ENCODE measurements at places on chromosomes 7 and 10.

DNA sequence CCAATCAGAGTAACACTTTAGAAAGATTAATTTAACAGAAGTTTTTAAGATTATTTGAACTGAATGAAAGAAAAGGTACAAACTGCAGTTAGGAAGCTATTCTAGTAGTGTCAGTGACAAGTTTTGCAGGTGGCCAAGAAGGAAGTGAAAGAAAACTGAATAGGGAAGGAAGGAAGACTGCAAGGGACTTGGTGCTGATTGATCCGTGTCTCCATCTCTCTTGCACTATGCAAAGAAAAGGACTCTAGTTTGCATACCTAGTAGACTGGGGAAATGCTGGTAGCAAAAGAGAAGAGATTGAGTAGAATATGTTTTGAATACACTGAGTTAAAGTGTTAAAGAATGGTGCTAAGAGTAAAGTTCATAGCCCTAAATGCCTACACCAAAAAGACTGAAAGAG is 33.0 kb downstream of the OR6V1 start:
- DNase-seq = no peak

DNA sequence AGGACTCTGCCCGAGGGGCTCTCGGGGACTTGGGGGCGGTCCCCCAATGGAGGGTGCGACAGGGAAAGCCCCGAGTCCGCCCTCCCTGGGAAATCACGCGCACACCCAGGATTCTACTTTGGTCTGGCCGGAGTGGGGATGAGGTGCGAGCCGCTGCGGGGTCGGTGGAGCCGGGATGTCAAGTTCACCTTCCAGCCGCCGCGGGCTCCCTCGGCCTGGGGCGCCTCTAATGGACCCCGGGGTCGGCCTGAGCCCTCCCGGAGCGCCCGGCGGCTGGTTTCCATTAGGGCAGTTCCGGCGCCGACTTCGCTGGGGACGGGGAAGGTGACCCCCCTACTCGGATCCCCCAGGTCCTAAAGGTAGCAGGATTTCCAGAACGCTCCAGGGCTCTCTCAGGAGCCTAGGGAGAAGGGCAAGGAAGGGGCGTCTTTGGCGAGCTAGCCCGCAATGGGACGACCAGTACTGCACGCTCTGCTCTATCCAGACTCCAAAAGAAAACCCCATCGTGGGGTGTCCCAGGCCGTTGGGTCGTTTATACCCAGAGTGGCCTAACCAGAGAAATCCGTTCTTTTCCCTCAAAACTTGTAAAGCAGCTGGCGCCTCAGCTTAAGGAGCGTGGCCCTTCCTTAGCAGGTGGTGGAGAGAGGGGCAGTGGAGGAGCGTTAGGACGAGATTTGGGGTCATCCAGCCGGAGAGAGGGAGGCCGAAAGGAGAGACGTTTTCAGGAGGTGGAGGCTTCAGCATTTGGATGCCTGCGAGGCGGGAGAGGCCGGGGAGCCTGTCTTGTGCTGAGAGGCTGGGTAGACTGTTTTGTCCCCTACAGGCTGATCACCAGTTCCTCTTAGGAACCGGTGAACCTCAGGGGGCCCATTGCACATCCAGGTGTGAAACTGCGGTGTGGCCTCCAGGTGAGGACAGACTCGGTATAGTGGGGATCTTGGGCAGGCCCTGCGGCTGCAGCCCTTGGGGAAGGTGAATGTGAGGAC is 860 bp upstream of the WDR86 start:
- DNase-seq = no peak

DNA sequence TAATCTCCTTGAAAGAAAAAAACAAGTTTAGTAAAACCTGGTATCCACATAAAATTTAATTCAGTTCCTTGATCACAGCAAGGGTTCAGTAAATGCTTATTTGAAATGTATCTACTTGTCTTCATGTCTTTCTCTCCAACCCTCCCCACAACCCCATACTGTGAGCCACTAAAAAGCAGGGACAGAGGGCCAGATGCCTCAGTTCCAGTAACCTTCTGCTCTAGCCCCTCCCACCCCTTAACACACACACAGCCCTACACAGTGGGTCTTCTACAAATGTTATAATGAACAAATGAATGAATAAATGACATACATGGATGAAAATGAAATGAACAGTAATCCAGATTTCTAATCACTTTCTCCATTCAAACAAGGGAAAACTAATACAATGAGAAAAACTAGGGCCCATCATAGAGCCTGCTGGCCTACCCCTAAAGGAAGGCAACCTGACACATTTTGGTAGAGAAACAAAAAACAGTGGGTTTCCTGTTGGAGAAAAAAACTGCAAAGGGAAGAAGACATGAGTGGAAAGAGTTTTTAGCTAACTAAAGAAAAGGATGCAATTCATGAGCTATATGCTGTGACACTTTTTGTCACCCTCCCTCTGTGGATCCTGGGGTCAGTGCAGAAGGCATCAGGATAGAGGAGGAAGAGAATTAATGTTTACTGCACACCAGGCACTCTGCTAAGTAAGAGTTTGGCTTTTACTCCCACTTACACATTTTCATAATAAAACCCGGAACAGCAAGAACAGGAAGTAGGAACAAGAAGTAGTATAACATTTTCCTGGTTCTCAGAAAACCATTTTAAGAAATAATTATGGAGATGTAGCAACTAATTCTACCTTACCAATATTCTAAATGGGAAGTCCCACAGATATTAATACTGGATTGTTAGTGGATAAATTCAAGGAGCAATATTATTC is 38.1 kb downstream of the ELMO1 start:
- no peak for DNase-seq

GRCh38 chr7:45631569-45631968 is 57.4 kb downstream of the ADCY1 start:
- no peak for DNase-seq

DNA sequence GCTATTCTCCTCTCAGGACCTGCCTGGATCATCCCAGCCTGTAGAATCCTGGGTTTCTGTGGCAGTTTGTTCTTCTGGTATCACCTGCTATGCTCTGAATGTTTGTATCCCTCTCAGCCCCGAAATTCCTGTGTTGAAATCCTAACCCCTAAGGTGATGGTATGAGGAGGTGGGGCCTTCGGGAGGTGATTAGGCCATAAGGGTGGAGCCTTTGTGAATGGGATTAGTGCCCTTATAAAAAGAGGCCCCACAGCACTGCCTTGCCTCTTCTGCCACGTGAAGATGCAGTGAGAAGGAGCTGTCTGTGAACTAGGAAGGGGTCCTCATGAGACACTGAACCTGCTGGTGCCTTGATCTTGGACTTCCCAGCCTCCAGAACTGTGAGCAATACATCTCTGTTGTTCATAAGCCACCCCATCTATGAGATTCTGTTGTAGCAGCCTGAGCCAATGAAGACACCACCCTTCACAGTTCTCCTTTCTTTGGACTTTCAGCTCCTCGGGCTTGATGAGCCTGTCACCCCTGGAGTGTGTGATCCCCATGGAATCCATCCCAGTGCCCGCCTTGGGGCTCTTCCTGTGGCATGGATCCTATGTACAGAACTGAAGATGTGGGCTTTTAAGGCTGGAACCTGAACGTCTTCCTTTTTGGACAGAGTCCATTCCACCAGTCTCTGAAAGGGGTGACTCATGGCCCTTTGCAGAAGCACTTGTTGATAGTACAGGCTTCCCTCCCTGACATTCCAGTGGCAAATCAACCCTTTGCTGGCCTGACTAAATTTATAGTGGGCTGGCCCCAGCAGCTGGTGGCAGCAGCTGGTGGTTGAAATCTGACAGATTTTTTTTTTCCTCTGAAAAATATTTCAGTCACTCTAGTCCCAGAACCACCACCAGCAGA is 138.0 kb downstream of the TACC2 start:
- no peak for DNase-seq

DNA sequence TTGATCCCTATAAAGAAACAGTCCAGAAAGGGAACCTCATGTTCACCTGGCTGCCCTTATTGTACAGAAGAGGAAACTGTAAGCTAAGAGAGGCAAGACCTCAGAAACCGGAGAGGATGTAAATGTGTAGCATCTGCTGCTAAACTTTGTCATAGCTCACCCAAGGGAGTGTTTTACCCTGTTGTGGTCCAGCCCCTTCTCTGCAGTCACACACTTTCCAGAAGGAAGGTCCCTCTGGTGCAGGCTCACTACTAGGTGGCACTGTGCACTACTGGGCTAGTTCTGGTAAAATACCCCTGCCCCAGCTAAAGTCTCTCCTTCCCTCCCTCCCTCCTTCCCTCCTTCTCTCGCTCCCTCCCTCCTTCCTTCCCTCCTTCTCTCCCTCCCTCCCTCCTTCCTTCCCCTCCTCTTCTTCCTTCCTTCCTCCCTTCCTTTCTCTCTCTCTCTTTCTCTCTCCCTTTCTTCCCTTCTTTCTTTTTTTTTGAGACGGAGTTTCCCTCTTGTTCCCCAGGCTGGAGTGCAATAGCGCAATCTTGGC is 42.5 kb upstream of the LCOR start:
- DNase-seq = no peak

GRCh38 chr7:90611115-90611514 is 15.0 kb downstream of the CDK14 start:
- DNase-seq = no peak

DNA sequence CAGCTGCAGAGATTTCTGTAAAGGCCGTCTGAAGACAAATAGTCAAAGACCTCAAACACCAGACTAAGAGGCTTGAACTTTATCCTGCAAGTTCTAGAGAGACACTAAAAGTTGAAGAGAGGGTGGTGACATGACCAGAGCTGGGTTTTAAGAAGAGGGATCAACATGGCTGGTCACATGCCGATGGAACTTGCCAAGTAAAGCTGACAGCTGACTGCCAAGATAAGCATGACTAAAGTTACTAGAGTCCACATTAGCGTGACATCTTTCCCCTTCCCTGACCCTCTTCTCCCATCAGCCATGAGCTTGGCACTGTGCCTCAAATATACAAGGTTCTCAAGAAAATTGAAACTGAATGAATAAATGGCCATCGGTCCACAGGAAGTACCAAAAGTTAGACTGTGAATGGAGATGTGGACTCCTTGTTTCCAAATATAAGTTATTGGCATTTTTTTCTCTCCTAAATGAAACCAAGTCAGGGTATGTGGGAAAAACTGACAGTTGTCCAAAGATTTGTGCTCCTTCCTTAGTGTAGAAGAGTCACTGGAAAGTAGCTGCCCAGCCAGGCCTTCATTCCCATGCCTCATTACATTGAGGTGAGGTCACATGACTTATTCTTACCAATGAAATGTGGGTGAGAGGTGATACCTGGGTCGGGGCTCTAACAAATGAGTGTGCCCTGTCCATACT is 24.5 kb downstream of the XPNPEP1 start:
- no peak for DNase-seq

- DNase-seq = no peak
Observed at GRCh38 chr10:85995791-85996190, 370.8 kb downstream of the GRID1 start.

GRCh38 chr7:66961096-66961495 is 34.3 kb downstream of the SBDS start:
- no peak for DNase-seq

DNA sequence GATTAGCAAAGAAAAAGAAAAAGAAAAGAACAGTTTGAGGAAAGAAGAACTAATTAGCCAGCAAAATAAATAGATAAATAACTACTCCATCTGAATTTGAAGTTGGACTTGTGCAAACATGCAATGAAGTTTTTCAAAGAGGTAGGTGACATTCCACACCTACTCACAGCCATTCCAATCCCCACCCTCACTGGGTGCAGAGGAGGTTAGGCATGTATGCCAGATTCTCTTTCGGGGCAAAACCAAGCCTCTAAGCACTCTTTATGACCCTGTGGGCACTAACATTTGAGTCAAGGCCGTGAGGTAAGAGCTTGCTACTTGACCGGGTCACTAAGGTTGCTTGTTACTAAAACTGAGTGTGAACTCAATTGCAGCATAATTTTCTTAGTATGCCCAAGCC is 108.4 kb upstream of the SEMA3A start:
- DNase-seq = no peak

DNA sequence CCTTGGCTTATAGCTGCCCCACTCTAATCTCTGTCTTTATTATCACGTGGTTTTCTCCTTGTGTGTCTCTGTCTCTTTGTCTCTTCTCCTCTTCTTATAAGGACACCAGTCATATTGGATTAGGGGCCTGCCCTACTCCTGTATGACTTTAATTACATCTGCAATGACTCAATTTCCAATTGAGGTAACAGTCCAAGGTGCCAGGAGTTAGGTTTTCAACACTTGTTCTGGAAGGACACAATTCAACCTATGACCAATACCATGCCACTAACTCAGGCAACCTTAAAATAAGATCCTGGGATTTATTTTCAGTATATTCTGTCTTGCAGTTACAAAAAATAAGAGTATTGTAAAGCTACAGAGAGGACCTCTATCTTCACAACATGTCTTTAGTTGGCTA is 21.6 kb upstream of the MET start:
- no peak for DNase-seq

DNA sequence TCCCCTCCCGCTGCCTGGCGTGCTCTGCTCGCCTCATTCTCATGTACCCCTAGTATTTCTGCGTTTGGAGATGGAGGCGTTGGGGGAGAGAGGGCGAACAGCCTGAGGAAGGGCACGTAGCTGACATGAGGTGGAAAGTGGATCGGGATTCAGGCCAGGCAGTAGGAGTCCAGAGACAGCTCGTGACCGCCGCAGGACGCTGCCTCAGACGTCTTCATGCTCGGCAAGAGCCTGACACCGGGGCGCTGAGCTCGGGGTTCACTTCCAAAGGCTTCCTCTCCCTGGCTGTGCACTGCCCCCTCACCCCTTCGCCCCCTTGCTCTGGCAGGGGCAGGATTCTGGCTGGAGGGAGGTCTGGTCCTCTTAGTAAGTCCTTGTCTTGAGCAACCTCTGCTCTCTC is 374.4 kb upstream of the MKI67 start:
- DNase-seq = no peak

GRCh38 chr10:73065441-73065840 is 31.2 kb downstream of the P4HA1 start:
- no peak for DNase-seq

GRCh38 chr7:131655866-131656265 is 99.4 kb upstream of the PODXL start:
- DNase-seq = no peak

- no peak for DNase-seq
Observed at GRCh38 chr7:27151341-27151930, 947 bp downstream of the HOXA3 start.

All from stimulated activated CD8-positive, alpha-beta memory T cell treated with anti-CD3 and anti-CD28 coated beads, Interleukin-7, amount 100 ng/mL, for 1 hour (primary cell).